ENCODE measurements at places on chromosomes 2 and 18.

DNA sequence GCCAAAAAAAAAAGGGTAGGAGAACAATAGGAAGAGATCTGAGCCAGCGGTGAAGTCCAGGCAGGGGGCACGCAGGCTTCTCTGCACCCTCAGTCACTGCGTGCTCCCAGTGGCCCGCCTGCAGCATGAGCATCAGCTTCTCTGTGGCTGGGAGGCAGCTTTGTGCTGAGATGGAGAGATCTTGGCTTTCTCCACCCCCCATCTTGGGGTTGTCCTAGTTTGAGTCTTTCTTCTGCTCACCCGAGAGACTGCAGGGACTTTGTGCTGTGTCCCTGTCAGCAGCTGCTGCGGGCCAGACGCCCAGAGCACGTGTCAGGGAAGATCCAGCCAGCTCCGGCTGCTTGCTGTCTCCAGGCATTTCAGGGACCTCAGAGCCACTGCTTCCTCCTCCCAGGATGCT lies 20.3 kb downstream of the TRAPPC12 start:
- no peak for DNase-seq
- no peak overlapping the region for H3K27ac ChIP-seq

DNA sequence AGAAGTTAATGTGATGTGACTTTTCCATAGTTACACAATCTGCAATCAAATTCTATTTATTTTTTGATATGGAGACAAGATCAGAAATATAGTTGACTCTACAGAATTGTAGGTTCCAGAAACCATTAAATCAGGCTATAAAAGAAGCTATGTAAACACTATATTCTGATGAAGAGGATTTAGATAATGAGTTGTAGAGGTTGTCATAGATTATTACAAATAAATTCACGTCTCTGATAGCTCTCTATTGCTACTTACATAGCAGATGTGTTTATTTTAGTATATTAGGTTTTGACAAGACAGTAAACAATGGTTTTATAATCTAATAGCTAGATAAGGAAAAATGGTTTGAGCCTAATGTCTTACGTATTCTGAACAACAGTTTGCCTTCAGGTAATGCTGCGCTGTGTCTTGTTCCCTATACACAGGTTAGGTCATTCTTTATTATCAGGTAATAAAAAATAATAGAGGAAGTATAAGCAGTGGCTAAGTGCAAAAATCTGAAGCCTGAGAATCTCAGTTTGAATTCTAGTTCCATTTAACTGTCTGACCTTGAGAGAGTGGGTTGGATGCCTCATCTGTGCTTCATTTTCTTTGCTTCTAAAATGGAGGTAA lies 93.4 kb downstream of the PPP1R1C start:
- H3K27ac ChIP-seq, result no peak overlapping the region
- no peaks in the 10 kb centered on the region for H3K27me3 ChIP-seq
- no peak overlapping the region for H3K4me3 ChIP-seq
- no peaks in the 10 kb centered on the region for H3K36me3 ChIP-seq

- peaks cover 23% of the 10 kb centered on the region for H3K4me1 ChIP-seq
- H3K27me3 ChIP-seq, result no peaks in the 10 kb centered on the region
- peak overlapping the region; percentile 99 for H3K4me3 ChIP-seq
- peak overlapping the region; percentile 63 for H3K27ac ChIP-seq
- DNase-seq, result no peak
Observed at GRCh38 chr2:121754851-121755236, 607 bp upstream of the TSN start.

DNA sequence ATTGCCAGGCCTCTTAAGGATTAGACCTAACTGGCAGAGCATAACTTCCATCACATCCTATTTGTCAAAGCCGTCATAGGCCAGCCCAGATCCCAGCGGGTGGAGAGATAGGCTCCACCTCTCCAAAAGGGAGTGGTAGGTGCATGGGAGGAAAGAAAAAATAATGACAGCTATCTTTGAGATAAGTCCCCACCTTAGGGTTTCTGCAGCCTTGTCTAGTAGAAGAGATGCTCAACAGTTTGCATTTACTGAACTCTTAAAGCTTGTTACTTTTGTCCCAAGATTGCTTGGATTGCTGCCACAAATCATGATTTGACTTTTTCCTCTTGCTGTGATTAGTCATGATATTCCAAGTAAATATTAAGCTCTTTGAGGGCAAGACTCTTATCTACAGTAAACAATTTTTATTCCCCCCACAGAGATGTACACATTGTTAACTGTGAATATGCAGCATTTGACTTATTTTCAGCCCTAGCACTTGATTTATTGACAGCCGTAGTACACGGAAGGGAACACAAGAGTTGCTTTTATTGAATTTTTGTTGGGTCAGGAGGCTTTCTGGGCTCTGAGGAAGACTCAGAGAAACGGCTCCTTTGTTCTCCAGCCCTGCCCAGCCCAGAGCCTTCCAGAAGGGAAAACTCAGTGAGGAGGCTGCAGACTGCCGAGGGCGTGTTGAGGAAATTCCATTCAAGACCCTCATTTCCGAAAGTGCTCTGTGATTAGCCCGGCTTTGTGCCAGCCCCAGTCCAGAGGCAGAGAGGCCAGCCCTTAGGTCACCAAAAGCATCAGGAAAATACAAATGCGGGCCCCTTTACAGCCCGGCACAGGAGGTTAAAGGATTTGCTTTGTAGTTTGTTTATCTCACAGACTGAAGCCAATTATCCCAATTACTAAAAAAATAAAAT lies 75.5 kb upstream of the ZNF532 start:
- H3K4me1 ChIP-seq, result peaks cover 17% of the 10 kb centered on the region
- no peak overlapping the region for H3K4me3 ChIP-seq
- H3K27me3 ChIP-seq, result no peaks in the 10 kb centered on the region

GRCh38 chr2:175312137-175312536 lies 130.6 kb upstream of the ATP5MC3 start:
- no peak overlapping the region for H3K27ac ChIP-seq
- H3K4me1 ChIP-seq, result no peaks in the 10 kb centered on the region
- H3K36me3 ChIP-seq, result no peaks in the 10 kb centered on the region
- H3K4me3 ChIP-seq, result no peak overlapping the region

Data from upper lobe of right lung (tissue), 1 donor.